NCI-H1436 treated with DMSO at 0.1 percent for 48 hours (cell line): ENCODE measurements at places on chromosomes 5 and 9.

GRCh38 chr5:147398860-147399259, 111.0 kb downstream of the DPYSL3 start:
- DNase-seq, result no peak

DNA sequence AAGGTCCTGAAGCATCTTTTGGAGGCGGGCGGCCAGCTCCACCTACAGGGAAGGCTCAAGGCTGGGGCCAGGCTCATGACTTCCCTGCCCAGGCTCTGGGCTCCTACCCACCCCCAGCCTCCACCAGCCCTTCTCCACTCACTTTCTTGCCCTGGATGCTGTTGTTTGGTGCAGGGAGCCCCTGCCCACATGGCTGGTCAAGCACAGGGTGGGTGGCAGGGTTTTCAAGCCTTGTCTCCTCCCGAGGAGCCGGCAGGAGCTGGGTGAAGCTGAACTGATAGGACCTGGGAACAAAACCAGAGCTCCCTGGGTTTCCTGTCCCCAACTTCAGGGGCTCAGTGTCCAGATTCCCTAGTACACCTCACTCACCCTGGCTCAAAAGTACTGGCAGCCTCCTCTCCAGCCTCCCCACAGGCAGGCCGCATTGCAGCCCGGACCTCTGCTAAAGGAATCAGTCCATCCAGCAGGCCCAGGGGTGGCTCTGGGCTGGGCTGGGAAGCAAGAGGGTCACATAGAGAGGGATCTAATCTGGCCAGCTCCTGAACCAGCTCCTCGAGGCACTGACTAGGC, 6.9 kb downstream of the SHROOM1 start:
- no peak for DNase-seq

DNA sequence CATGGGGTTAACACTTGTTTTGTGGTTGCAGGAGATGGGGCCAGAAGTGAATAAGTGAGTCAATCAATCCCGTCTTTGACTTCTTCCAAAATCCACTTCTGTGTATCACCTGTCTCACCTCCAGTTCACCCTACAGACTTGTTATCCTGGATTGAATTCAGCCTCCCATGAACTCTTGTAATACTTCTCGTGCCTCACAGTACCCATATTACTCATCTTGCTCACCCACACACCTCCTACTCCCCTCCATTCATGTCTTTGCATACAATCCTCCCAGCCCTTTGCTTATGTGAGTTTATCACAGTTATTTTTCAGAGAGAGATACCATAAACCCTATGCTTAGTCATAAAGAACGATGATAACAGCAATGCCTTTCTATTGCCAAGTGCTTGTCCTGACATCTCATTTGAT, 52.9 kb upstream of the PAPPA start:
- no peak for DNase-seq

DNA sequence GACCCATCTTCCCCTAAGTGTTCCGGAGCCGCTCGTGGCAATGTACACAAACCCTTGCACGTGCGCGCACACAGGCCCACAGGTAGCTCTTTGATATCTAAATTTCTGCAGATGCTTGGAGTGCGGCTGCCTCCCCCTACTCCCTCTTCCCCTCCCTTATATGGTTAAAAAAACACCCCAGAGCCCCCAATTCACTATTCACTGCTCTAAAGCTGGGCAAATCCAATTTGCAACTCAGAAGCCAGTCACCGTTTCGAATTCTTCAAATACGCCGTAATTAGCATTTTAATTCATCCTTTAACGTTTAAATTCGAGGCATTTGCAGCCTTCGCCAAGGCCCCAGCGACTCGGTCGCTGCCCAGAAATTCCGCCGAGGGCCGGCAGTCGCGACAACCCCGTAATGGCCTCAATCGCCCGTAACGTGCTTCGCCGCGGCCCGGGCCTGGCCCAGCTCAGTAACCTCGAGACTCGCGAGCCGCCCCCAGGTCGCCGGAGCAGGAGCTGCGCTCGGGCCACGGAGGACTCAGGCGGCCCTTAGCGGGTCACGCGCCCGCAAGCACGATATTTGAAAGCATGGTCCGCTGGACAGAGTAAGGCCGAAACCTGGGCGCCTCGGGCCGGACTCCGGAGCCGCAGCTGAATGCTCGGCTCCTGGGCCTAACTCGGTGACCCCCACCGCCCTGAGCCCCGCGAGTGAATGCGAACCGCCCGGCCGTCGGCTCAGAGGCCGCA, 1.3 kb downstream of the IRX2 start:
- no peak for DNase-seq

DNA sequence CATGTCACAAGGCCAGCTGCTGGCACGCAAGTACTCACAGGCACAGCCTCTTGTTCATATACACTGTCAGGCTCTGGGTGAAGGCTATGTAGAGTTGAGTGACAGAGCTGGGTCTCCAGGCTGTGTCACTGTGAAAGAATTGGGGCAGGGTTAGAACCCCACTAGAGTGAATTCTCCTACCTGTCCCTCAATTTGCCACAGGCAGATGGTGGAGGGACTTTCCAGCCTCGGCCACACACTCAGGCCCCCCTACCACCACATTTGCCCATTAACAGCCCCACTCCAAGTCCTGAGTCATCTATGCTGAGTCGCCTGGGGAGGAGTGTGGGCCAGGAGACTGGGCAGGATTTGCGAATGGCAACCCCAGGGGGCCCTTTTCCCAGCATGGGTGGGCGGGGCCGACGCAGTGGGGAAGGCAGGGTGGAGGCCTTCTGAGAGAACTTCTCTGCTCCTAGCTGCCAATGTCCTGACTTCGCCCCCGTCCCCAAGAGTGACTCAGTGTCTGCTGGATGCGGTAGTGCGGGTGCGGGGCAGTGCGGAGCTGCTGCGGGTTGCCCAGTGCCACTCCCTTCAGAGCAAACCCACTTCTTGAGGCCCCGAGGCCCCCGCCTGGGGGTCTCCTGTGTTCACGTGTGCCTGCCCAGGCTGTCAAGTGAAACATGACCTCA, 50.3 kb upstream of the PSD2 start:
- DNase-seq, result no peak

DNA sequence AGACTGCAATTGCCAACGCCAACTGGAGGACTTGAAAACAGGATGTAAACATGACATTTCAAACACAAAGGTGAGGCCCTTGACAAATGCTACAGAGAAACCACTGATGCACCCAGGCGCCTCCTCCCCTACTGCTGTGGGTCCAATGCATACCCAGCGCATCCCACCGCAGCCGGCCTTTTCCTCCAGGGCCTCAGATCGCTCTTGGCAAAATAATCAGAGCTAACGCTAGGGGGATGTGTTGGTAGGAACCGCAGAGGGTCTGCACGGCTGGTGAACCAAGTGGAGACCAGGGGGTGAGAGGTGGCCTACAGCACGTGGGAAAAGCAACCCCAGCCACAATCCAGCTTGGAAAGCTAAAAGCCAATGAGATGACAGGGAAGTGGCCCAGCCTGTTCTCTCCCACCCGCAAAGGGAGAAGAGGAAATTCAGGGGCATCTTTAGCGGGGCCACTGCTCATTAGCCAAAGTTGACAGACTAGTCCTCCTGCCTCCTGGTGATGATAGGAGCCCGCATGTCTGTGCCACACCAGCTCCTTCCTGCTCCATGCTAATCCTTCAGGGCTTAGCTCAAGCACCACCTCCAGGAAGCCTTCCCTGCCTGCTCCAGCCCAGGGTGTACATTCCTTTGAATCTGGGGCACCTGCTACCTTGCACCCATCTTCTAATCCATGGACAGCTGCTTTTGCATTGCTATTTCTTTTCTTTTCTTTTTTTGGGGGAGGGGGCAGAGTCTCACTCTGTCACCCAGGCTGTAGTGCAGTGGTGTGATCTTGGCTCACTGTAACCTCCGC, 5.9 kb downstream of the FAM163B start:
- no peak for DNase-seq

GRCh38 chr5:56984445-56984844, 32.5 kb upstream of the MIER3 start:
- no peak for DNase-seq

GRCh38 chr9:69157751-69158466, 16.2 kb upstream of the TJP2 start:
- no peak for DNase-seq

GRCh38 chr9:90894986-90895687, 93.5 kb downstream of the SYK start:
- DNase-seq, result no peak

DNA sequence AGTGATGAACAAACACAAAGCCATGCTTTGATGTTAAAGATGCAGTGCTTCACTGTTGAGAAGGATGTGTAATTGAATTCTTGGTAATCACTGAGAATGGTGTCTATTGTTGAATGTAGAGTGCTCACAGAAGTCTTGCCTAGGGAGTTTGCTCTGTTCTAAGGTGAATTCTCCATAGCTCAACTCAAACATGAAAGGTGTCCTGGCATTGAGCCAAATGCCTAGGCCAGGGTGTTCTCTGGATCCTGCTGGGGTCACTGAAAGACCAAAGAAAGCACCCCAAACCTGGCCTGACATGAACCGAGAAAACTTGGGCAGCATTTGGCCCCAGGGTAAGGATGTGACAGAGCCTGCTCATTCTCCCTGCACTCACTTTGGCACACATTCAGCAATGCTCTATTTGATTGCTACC, 217.3 kb downstream of the ARL15 start:
- DNase-seq, result no peak

GRCh38 chr9:134099123-134099761, 31.4 kb upstream of the BRD3 start:
- no peak for DNase-seq

GRCh38 chr9:106600955-106601560, 261.9 kb upstream of the ZNF462 start:
- no peak for DNase-seq

DNA sequence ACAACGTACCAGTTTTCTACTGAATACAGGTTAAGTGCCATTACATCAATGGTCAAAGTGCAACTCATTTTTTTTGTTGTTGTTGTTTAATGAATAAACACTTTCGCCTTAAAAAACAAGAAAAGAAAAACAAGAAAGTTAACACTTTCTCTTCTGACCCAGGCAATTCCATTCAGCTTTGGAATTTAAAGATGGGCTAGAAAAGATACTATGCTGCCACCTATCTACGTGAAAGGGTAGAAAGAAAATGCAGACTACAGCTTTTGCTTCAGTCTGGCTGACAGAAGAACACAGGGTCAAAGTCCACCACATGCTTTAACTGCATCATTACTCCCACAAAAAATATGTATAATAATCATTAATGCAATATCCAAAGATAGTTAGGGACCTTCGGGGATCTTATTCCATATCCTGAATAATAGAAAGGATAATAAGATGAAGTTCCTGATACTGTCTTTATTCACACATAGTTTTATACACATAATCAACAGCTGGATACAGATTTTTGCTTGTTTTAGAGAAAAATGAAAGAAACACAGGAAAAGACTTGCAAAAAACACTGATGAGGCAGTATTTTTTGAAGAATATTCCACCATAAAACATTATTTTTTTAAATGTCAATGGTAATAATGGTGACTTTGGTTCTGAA, 40.4 kb downstream of the ZDHHC21 start:
- no peak for DNase-seq

- DNase-seq, result no peak
Observed at GRCh38 chr9:79572032-79572607, 355 bp downstream of the TLE4 start.

DNA sequence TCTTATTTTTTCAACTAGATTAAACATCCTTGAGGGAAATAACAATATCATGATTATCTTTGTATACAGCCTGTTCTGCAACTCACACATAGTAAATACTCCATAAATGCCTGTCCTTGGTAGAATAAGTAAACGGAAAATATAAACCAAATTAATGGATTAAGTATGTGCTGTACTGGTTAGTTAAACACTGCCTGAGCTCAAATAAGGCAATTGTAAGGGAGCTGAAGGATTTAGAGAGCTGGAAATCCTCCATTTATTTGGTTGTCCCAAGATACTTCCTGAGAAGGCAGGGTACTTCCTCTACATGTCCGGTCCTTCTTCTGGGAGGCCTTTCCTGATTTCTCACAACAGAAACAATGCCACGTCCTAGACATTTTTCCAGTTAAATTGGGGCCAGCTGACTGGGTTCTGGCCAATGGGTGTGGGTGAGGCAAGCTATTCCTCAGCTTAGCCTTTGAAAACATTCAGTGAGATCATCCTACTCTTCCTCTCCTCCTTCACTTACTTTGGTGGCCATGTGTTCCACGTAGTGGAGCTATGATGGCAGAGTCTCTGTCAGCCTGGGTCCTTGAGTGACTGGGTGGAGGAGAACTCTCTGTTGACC, 8.5 kb upstream of the C1QTNF3 start:
- DNase-seq, result no peak

DNA sequence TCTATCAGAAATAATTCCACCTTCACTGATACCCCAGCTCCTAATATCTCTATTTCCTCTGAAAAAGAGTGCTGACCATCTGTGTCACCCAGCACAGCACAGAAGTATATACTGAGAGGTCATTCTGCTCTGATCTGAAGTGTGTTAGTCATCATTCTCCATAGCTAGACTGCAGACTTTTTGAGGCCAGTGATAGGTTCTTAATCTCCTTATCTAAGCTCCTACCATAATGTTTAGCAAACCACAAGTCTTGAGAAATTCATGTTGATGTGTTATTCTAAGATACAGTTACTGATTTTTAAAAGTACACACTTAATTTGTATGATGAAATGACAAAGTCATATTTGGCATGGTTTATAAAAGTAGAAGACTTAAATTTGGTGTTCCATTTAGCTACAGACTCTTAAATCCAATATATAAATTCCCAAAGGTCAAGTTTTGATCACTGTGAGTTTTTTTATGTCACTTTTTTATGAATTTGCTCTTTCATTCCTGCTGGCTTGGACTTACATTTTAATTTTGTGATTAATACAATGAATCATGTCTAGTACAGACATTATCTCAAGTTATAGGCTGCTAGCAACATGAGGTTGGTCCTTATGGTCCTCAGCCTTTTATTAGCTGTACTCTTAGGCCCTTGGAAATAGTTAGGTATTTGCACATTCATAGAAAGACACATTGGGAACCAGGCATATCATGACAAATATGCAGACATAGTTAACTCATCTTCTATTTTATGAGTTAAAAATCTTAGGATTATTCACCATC, 380.8 kb downstream of the EBF1 start:
- DNase-seq, result no peak

DNA sequence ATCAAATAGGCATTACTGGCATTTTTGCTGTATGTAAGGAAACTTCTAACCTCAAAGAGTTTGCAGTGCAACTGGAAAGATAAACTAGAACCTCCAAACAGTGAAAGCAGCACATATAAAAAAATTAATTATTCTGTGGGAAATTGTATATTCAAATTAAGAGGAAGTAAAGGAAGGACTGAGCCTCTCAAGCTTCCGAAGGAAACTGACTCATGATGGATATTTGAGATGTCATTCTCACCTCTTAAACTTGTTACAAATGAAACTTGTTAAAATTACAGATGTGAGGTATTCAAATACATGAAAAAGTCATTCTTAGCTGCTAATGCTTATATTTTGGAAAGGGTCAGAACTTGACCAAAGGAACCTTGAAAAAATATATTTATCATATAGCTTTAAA, 538.7 kb downstream of the PDE4D start:
- no peak for DNase-seq

DNA sequence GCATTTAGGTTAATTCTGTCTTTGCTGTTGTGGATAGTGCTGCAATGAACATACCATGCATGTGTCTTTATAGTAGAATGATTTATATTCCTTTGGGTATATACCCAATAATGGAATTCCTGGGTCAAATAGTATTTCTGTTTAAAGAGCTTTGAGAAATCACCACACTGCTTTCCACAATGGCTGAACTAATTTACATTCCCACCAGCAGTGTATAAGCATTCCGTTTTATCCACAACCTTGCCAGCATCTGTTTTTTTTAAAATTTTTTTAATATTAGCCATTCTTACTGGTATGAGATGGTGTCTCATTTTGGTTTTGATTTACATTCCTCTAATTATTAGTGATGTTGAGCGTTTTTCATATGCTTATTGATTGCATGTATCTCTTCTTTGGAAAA, 15.5 kb upstream of the TARS1 start:
- no peak for DNase-seq

- no peak for DNase-seq
Observed at GRCh38 chr9:125701351-125701750, 5.7 kb downstream of the MAPKAP1 start.
